Progenitor cell of endocrine pancreas (in vitro differentiated cells): ENCODE measurements at places on chromosomes 11 and 22. TPM values are rescaled to one million over a fixed set of nuclear protein-coding genes. Genes with fewer than 3 reads are reported as not detected.

GRIA4 gene
- 1.3 and 1.8 TPM in 2 replicates for total RNA-seq

DNA sequence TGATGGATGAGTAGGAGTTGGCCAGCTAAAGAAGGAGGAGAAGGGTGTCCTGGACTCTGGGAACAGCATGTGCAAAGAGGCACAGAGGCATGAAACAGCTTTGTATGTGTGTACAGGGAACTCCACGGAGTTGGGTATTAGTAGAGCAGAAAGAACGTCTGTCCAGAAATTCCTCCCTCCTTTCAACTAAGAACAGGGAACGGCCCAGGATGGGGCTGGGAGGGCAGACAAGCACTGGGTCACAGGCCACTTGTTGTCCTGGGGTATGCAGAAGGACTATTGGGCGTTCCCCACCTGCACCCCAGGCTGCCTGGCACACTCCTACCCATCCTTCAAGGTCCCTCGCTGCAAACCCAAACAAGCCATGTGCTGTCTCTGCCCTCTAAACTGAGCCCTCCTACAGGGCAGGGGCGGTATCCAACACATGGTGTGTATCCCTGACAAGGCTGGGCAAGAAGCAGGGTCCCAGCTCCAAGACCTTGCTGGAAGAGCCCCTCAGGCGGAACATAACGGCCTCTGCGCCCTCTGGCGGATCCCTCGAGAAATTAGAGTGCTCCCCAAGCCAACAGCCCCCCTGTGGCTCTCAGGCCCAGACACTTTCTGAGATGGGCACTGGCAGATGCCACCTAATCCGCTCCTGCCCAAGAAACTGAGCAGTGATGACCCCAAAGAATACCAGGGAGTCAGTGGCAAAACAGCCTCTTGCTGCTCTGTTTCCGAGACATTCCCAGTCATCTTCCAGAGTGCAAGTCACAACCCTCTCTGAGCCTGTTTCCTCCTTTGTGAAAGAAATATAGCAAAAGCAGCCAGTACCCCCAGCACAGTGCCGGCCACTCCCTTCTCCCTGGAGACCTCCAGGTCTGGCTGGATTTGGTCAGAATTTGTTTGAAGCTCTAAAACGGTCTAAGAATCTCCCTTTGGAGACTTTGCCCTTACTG is 1.6 kb upstream of the ELFN2 start:
- peak; percentile 66 for DNase-seq
- H3K27me3 ChIP-seq: peaks cover 65% of the 10 kb centered on the region
- no peaks in the 10 kb centered on the region for H3K36me3 ChIP-seq
- H3K4me3 ChIP-seq: peak overlapping the region; percentile 9
- H3K27ac ChIP-seq: no peak overlapping the region

DNA sequence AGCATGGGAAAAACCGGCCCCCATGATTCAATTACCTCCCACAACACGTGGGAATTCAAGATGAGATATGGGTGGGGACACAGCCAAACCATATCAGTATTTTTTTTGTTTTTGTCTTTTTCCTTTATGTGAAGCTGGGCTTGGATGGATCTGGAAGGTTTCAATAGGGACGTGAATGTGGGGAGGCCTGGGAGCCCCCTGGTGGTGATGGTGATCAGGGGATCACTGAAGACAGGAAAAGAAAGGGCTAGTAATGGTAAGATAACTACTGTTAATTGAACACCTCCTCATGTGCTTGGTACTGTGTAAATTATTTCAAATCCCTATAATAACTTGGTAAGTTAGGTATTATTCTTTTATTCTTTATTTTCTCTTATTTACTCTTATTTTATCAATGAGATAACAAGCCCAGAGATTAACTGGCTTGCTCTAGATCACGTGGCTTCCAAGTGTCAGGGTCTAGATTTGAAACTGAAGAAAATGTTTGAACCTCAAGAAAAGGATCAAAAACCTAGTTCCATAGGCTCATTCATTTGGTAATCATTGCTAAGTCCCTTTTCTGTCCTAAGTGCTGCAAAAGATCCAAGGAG is 364.2 kb downstream of the TENM4 start:
- H3K4me1 ChIP-seq: peaks cover 9% of the 10 kb centered on the region
- H3K27ac ChIP-seq: no peak overlapping the region
- peaks cover 6% of the 10 kb centered on the region for H3K36me3 ChIP-seq
- H3K4me3 ChIP-seq: no peak overlapping the region

DNA sequence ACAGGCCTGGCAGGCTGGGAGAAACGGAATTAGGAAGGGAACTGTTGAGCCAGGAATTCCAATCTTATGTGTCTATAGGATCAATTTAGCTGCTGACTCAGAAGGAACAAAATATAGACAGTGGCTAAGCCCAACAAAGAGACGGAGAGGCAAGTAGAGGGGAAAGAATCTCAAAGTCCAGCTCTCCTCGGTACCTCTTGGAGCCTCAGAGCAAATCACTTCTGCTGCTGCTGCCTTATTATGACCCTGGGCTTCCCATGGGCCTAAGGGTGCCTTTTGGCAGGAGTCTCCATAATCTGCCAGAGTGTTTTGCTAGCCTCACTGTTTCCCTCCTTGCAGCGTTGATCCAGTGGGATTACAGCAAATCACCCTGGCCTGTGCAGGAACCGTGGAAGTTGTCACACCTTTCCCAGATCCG is 31.7 kb downstream of the PAX6 start:
- H3K4me1 ChIP-seq: no peaks in the 10 kb centered on the region
- no peaks in the 10 kb centered on the region for H3K27me3 ChIP-seq
- peaks cover 2% of the 10 kb centered on the region for H3K36me3 ChIP-seq
- H3K4me3 ChIP-seq: no peak overlapping the region

- no peaks in the 10 kb centered on the region for H3K27me3 ChIP-seq
- H3K27ac ChIP-seq: no peak overlapping the region
- H3K36me3 ChIP-seq: peaks cover 9% of the 10 kb centered on the region
- DNase-seq: no peak
Observed at GRCh38 chr11:73945396-73945795, 5.4 kb upstream of the DNAJB13 start.

DNA sequence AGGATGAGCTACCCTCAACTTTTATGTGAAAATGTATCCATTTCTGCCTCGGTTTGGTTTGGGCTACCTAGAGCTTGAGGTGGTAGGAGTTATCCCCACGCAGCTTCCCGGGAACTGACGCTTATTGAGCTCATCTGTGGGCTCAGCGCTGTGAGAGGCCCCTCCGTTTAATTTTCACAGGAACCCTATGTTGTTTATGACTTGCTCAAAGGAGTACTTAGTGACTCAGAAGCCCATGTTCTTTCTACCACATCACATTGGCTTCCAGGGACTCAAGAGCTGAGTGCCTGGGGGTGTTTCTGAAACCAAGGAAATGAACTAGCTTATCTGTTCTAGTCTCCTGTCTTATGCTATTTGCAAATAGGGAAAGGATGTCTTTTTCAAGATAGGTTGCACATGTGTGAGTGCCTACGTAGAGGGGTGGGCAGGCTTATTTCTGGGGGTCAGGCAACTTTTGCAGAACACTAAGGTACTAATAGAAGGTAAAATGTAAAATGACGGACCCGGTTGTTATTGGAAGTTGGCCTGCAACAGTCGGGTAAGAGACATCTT is 40.5 kb downstream of the MICAL2 start:
- H3K4me1 ChIP-seq: peaks cover 8% of the 10 kb centered on the region
- no peaks in the 10 kb centered on the region for H3K36me3 ChIP-seq
- peaks cover 2% of the 10 kb centered on the region for H3K27me3 ChIP-seq
- H3K27ac ChIP-seq: no peak overlapping the region
- DNase-seq: no peak

- peaks cover 2% of the 10 kb centered on the region for H3K36me3 ChIP-seq
- no peak for DNase-seq
- H3K4me3 ChIP-seq: no peak overlapping the region
- H3K27ac ChIP-seq: no peak overlapping the region
- H3K27me3 ChIP-seq: no peaks in the 10 kb centered on the region
- H3K4me1 ChIP-seq: no peaks in the 10 kb centered on the region
Observed at GRCh38 chr11:44104481-44105294, 9.2 kb downstream of the EXT2 start.

DNA sequence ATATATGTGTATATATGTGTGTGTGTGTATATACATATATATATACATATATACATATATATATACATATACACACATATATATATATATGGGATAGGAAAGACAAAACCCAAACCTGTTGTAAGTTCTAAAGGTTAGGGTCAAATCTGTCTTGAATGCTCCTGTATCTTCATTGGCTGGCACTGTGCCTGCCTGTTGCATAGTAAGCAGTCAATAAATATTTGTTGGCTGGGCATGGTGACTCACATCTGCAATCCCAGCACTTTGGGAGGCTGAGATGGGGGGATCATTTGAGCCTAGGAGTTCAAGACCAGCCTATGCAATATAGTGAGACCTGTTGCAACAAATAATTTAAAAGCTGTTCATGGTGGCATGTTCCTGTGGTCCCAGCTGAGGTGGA is 205.4 kb downstream of the DBX1 start:
- H3K36me3 ChIP-seq: peaks cover 3% of the 10 kb centered on the region
- no peak overlapping the region for H3K27ac ChIP-seq
- no peak for DNase-seq
- H3K4me3 ChIP-seq: no peak overlapping the region
- no peaks in the 10 kb centered on the region for H3K27me3 ChIP-seq
